ENCODE measurements at places on chromosomes 12 and 14.

DNA sequence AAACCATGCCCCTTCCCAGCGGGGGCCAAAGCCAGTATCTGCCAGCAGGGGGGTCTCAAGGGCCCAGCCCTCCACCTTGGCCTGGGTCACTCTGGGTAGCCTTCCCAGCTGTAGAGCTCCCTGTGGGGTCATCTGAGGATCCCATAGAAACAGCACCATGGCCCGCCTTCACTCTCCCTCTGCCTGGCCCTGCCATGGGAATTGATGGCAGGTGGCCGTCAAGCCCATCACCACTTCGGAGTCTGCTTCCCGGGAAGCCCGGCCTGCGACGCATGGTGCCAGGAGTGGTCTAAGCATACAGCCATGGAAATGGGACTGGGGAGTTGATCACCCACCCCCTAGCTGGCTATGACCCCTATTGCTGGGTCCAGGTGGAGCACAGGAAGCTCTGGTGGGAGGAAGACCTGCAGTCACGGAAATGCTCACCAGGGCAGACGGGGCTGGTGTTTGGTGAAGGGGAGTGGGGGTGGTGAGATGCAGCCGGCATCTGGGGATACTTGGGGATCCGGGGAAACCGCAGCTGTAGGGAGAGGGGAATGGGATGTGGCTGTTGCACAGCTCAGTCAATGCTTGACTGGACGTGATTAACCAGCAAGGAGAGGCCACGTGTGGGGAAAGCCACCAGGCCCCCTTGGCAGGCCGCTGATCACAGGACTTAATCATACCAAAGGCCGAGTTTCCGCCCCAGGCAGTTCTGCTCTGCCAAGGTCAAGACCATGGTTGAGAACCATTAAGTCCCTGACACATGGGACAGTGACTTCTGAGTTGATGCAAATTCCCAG lies 52.2 kb upstream of the DIO3 start:
- DNase-seq: no peak

DNA sequence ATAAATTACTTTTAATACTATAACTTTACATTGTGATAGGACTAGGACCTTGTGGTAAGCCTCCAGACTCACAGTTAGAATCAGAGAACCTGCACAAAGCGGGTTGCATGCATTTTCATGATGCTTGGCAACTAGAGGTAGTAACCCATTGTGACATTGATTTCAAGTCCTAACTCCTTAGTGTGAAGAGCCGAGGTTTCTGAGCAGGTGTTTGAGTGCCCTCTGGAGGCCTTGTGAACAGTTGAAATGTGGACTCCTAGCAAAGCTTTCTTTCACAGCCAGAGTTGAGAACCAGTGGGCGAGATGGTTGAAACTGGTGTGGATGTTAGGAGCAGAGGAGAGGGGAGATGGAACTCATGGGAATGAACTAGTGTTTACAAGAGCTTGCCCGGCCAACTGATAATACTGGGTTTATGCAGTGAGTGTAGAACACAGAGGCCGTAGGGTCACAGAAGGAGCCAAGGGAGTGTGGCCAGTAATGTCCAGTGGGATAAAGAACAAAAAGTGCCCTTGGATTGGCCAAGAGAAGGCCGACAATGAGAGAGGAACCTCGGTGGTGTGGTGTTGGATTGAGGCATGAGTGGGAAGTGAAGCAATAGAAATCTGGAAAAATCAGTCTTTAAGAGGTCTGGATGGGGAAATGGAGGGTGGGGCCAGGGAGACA lies 10.9 kb downstream of the ZNF664 start:
- peak; percentile 41 for DNase-seq

DNA sequence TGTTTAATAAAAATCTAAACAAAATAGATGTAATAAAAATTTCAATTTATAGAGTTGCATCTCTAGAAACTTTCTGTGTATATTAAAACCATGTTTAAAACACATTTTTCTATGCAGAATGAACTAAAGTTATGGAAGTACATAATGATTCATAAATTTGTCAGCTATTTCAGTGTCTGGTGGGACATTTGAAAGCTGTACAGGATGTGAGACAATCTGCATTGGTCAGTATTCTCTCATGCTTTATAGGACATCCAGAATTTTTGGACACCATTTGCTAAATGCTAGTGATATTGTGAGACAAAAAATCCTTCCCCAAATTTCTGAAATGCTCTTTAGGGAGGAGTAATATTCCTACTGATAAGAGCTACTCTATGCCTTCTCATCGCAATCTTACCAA lies 13.3 kb downstream of the GPR135 start:
- no peak for DNase-seq

DNA sequence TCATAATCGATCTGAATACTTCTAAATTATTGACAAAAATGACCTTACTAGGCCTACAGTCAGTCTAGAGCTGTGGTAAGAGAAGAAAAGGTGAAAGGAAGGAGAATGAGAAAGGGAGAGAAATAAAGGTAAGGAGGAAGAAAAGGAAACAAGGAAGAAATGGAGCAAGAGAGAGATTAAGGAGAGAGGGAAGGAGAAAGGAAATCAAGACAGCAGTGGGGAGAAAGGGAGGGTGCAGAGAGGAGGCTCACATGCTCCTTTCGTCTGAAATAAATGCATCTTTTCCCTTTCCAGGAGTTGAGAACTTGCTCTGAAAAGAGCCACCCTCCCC lies 3.7 kb downstream of the RNASE9 start:
- no peak for DNase-seq

DNA sequence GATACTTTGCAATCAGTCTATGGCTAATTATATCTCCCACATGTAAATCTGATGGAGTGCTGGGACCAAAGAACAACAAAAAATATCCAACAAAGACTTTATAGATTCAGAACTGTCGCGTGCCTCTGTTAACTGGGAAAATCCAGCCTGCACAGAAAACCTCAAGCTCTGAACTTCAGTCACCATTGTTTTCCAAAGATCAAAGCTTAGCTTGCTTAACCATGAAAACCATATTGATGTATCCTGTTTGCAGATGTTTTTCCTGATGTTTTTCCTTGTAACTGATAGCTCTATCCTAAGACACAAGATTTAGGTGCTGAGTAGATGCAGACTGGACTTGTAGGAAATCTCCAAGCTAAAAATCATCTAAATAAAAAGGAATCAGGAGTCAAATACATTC lies 163.7 kb downstream of the GXYLT1 start:
- no peak for DNase-seq

GRCh38 chr12:88566430-88566829 lies 13.8 kb downstream of the KITLG start:
- no peak for DNase-seq

DNA sequence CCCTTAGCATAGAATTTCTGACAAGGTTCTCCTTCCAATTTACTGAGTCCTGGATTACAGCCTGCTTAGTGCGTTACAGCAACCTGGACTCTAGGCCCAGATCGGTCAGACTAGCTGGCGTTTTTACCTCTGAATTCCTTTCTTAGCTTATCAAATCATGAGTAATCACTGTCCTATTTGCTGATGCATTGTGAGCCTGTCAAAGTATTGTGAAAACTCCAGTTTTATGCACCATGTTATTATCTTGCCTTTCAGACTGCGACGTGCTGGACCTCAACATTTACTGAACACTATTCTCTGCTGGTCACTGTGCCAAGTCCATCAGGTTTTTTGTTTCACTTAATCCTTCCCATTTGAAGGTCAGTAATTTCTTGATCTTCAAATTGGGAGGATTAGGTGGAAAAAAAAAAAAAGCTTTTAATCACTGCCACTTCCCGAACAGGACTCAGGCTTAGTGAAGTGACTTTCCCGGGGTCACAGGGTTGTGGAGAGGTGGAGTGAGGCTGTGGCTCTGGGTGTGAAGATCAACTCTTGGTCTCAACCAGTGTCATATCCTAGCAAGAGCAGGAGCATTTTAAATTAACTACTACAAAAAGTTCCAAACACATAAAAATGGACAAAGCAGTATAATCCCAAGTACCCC lies 31.2 kb downstream of the FBXO21 start:
- DNase-seq: no peak
